ENCODE measurements at places on chromosomes 2 and 18.
A peak's percentile ranks its signal among the peaks of the same experiment; 100 is the strongest.

- DNase-seq: no peak
These were observed 35.9 kb downstream of the NCK2 start for GRCh38 chr2:105780606-105781005.

- DNase-seq: no peak
These were observed 497.2 kb downstream of the THSD7B start for GRCh38 chr2:137262594-137262993.

- no peak for DNase-seq
These were observed 38.8 kb downstream of the RRM2 start for GRCh38 chr2:10161206-10161931.

- DNase-seq: no peak
These were observed 205.0 kb downstream of the UBE2E3 start for GRCh38 chr2:181185421-181185820.

DNA sequence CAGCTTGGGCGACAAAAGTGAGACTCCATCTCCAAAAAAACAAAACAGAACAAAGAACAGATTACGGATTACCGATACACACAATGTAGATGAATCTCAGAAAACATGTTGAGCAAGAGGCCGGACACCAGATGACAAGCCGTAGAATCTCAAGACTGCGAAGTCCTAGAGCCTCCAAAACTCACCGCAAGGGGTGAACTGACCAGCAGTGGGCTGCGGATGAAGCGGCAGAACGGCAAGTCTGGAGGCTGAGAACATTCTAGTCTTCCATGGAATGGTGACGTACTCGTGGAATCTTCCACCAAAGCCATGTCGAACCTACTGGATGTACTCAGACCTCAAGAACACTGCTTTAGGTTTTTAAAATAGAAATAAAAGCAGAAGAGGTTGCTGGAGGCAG lies 198.8 kb downstream of the NDUFA10 start:
- DNase-seq: no peak

DNA sequence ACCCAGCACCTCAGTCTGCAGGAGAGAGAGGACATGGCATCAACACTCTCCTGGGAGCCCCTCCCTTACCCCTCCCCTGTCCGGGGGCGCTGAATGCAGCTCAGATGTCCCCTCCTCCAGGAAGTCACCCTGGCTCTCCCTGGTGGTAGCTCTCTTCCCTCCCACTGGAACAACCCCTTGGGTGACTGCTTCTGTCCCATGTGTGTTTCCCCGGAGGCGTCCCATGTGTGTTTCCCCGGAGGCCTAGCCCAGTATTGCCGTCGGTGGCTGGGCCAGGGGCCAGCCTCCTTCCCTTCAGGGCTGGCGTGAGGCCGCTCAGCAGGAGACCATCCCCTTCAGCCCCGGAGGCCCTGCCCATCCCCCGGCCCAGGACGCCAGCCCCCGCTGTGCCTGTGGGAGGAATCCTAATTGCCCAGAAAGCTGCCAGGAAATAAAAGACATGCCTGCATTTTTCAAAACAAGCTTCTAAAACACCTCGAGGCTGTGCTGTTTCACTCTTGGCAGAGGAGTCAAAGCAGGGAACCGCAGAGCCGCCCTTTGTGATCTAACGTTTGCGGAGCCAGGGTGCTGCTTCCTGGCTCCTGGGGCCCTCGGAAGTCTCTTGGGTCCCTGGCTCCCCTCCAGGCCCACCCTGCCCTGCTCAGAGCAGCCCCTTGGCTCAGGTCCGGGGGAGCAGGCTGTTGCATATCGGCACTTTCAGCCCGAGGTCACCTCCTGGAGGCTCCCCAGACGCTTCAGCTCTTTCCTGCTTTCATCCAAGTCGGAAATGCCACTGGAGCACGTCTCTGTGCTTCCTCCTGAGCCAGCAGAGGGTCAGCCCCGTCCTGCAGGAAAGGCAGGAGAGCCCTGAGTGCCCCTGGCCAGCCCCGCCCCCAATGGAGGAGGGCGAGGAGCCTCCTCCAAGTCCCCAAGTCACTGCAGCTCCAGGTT lies 11.4 kb downstream of the SNED1 start:
- DNase-seq: peak; percentile 51

- no peak for DNase-seq
These were observed 13.7 kb downstream of the PDCD1 start for GRCh38 chr2:241844831-241845578.

GRCh38 chr18:70397259-70397925 lies 108.5 kb downstream of the SOCS6 start:
- no peak for DNase-seq

DNA sequence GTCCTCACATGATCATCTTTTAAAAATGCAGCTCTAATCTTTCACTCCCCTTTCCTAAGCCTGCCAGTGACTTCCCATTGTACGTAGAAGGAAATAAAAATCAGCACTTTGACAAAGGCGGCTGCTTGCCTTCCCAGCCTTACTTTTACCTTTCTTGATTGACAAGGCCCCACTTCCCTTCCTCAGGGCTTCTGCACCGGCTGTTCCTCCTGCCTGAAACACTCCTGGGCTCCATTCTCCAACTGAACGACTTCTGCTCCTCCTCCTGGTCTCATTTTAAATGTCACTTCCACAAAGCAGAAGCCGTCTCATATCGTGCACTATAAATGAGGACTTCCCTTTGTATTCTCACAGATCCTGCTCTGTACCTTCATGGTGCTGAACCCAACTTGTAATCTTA lies 56.1 kb downstream of the OSBPL6 start:
- DNase-seq: no peak

GRCh38 chr18:54392543-54393023 lies 34.9 kb downstream of the C18orf54 start:
- peak; percentile 9 for DNase-seq

DNA sequence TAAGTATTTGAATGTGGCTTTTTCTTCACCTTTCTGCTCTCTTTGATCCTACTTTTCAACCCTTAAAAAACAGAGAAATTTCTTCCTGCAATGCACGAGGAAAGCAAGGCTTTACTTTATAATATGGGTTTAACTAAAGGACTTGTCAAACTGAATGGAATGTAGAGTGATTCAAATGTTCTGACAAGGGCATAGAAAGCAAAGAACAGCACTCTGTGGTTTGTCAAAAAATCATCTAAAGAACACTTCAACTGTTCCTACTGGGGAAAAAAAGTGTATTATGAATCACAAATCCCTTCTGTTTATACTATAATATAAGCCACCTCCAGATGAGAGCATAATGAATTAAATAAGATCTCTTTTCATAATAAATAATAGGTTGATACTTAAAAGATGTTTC lies 45.0 kb upstream of the RIT2 start:
- DNase-seq: no peak

- no peak for DNase-seq
These were observed 49.2 kb downstream of the PIKFYVE start for GRCh38 chr2:208315081-208315788.

GRCh38 chr2:239293775-239294430 lies 106.9 kb downstream of the HDAC4 start:
- DNase-seq: no peak

- DNase-seq: no peak
These were observed 1.4 kb downstream of the DES start for GRCh38 chr2:219419331-219420197.

GRCh38 chr2:239401881-239402233 lies 1.0 kb upstream of the HDAC4 start:
- peak; percentile 70 for DNase-seq

DNA sequence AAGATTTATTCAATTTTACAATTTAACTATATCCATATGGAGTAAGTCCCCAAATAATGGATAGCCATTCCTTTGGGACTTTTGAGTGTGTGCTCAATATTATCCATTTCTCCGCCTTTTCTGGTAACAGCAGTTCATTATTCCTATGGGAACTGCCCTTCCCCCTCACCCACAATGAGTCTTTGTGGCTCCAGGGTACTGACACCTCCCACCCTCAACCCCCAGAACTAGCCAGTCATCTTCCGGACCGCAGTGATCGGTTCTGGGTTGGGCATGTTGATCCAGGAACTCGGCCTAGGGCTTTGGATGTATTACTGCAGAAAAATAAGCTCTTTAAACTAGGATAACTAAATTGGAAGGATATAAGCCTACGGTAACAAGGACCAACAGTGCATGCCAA lies 45.4 kb upstream of the CCDC150 start:
- DNase-seq: no peak

GRCh38 chr2:108367561-108368175 lies 10.1 kb upstream of the SULT1C4 start:
- DNase-seq: no peak

DNA sequence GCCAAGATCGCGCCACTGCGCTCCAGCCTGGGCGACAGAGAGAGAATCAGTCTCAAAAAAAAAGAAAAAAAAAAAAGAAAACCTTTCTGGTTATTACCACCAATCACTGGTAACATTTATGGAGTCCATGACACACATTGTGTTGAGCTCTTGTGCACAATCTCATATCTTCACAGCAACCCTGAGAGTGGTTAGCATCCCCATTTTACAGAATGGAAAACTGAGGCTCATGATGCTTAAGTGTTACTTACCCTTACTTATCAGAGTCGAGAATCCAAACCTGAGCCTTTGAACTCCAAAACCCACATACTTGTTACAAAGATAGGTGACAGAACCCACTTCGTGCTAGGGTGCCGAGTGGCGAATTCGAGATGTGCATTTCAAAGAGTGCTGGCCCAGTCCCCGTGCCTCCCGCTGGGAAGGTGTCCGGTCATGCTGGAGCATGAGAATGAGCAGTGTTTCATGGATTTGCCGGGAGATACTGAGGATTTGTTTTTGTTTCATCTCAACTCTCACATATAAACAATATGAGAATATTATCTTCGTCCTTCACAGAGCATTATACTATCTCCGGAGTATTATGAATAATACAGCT lies 50.9 kb downstream of the CYP27C1 start:
- no peak for DNase-seq

GRCh38 chr18:2111456-2111855 lies 459.8 kb downstream of the METTL4 start:
- peak; percentile 10 for DNase-seq

GRCh38 chr2:226037526-226037925 lies 638.0 kb downstream of the NYAP2 start:
- no peak for DNase-seq

DNA sequence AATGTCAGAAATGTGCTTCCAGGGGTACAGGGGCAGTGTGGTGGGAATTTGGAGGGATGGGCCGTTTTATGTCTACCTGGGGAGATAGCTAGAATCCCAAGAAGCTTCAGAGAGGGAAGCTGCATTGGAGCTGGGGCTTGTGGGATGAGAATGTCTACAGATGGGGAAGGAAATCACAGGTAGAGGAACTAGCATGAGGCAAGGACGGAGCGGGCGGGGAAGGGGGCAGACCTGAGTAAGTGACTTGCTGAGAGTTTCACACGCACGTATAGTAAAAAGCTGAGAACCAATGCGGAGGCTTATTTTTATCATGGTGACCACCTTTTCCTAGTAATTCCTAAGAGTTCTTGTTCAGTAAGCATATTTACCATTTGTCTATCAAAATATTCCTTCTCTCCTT lies 6.3 kb downstream of the C2orf80 start:
- DNase-seq: no peak

GRCh38 chr18:8882632-8883408 lies 177.5 kb downstream of the MTCL1 start:
- peak; percentile 6 for DNase-seq

- DNase-seq: no peak
These were observed 101.0 kb downstream of the HRH4 start for GRCh38 chr18:24561369-24561965.

GRCh38 chr18:63823516-63824219 lies 48.5 kb downstream of the SERPINB7 start:
- DNase-seq: no peak

DNA sequence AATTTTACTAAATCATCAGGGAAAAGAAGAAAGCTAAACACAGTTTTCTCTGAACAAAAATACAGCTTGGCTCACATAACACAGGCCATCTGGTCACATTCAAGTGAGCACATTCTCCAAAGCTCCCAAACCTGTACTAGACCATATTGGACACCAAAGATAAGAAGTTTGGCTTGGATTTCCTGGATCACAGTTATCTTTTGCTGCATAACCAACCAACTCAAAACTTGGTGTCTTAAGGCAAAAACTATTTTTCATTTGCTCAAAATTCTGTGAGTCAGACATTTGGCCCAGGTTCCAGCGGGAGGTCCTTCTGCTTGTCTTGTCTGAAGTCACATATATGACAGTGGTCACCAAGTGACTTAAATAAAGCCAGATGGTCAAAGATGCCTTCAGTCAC lies 83.2 kb downstream of the GYPC start:
- no peak for DNase-seq

GRCh38 chr2:207265869-207266268 lies 100.1 kb upstream of the KLF7 start:
- no peak for DNase-seq

DNA sequence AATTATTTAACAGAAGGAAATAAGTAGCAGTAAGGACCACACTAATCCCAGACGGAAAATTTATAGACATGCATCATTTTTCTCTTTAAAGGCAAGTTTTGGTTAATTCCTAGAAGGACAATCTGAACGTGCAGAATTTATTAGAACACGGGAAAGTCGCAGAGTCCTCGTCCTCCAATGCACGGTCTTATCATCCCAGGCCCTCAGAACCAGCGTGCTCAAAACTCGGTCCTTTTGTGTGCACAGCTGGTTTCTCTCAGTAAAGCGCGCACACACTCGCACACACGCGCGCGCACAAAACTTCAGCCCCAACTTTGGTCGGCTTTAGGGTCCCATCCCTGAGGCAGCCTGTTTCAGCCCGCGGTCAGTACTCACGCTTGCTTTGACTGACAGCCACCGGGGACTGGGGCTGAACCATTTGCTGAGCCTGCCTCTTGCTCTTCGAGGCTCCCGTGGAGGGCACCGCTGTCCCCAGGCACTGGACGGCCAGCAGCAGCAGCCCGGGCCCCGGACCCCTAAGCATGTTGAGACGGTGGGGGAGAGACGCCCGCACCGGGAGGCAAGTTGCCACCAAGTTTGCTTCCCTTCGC lies 493 bp downstream of the FN1 start:
- no peak for DNase-seq

- DNase-seq: no peak
These were observed 121.6 kb downstream of the SP100 start for GRCh38 chr2:230537531-230537976.

- no peak for DNase-seq
These were observed 254.2 kb downstream of the CDH2 start for GRCh38 chr18:27922780-27923179.

GRCh38 chr2:97354576-97354975 lies 235.1 kb downstream of the ANKRD36B start:
- no peak for DNase-seq

GRCh38 chr18:12652861-12653401 lies 5.0 kb downstream of the SPIRE1 start:
- no peak for DNase-seq

DNA sequence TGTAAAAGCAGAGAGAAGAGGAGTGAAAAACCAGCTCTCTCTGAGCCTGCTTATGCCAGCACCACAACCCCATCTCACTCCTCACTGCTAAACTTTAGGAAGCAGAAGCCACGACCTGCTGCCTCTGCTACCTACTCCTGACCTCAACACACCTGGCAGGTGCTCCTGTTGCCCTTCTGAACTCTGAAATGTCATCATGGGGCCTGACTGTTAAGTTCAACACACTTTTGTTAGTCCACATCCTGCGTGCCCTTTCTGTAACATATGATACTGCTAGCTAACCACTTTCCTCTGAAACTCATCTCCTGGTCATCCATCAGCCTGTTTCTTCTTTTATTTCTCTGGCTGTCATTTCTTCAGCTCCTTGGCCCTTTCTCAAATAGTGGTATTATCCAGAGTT lies 118.1 kb downstream of the EPB41L3 start:
- no peak for DNase-seq

All from SW 1271 (cell line).